Left lung (tissue), 14 donors: ENCODE measurements at places on chromosomes 11 and 22. TPM values are rescaled to one million over a fixed set of nuclear protein-coding genes. Genes with fewer than 3 reads are reported as not detected.

The C11orf87 gene
- total RNA-seq, result not detected

The BAIAP2L2 gene
- 0.34 TPM for total RNA-seq

The RFPL1 gene
- not detected for total RNA-seq

The USP2 gene
- total RNA-seq, result 3.7 TPM

DNA sequence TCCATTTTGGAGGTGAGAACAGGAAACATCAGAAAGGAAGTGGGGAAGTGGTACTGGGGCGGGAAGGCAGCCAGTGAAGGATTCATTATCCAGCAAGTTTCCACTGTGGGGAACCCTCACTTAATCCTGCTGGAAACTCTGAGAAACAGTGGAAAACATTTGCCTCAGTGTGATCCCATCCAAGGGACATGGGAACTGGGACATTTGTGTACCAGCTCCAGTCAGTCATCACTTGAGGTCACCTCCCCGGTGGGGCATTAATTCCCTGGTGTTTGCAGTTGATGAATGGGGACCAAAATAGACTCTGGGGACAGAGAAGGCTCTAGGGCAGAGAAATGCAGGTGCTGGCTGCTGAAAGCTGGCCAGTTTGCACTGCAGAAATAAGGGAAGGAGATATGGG, 599.9 kb downstream of the BUD13 start:
- no peaks in the 10 kb centered on the region for H3K27me3 ChIP-seq
- no peak for DNase-seq
- H3K4me3 ChIP-seq, result no peak overlapping the region
- H3K27ac ChIP-seq, result no peak overlapping the region

DNA sequence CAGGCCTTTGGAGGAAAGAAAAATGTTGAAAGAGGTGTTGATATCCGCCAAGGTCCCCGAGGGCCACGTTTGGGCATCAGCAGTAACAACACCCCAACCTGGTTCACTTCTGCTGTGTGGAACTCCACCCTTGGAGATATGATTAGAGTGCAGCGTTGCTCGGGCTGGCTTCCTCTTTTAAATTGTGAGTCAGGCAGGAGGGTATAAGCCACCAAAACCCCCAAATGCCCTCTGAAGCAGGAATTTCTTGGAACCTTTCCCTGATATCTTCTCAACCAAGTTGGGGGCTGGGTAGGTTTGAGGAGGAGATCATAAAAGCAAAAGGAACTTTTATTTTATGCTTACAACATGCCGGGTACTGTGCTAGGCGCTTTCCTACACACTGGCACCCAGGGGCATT, 6.4 kb upstream of the C11orf96 start:
- H3K4me3 ChIP-seq, result no peak overlapping the region
- H3K27me3 ChIP-seq, result no peaks in the 10 kb centered on the region
- DNase-seq, result no peak
- no peak overlapping the region for H3K27ac ChIP-seq
- no peaks in the 10 kb centered on the region for H3K4me1 ChIP-seq

DNA sequence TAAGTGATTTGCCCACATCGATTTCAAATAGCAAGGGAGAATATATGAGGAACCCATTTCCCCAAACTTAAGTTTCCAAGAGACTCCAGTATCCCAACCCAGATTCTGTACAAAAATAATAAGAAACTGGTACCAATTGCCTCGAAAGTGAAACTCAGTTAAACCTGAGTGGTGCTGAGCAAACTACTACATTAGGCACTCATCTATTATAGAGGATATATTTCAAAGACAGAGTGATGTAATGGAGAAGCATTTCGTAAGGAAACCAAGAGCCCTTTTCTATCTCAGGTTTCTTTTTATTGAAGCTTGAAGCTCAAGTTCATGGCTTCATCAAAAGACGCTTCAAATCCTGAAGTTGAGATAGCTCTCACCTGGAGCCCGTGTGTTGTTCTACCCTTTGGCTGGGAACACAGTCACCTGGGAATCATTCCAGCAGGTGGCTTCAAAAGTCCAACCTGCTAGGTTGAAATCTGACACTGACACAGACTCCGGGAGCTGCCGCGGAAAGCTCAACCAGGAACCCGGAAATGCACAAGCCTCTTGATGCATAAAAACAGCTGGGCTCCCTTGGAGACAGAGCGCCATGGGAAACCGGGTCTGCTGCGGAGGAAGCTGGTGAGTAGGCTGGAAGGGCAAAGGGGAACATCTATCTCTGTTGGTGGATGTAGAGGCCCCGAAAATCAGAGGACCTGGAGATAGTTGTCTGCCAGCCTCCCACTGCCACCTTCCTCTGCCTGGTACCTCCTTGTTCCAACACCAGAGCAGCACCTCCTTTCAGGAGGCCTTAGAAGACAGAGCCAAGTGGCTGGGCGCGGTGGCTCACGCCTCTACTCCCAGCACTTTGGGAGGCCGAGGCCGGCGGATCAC, at the start of gene C11orf52:
Gene C11orf52 (plus strand): TSS at position 524 of the 867 bp plus-strand sequence. CDS start 60 bp downstream, at position 584.
- H3K27me3 ChIP-seq, result no peaks in the 10 kb centered on the region
- DNase-seq, result no peak
- H3K4me1 ChIP-seq, result peaks cover 6% of the 10 kb centered on the region
- H3K27ac ChIP-seq, result peak within 1 kb of the TSS; percentile 83
- peak within 1 kb of the TSS; percentile 11 for H3K4me3 ChIP-seq

DNA sequence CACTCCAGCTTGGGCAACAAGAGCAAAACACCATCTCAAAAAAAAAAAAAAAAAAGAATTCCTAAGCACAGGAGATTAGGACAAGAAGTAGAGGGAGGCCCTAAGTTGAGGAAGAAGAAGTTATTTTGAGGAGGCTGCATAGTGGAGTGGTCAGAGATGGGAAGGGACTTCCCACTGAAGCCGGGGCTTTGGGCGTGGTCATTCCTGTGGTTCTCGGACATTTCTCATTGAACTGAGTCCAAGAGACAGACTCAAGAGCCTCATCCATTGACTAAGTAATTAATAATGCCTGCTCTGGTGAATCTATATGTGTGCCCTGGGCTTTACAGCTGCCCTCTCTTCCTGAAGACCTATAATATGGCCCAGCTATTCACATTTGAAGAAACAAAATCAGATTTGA, 53.2 kb upstream of the FTH1 start:
- H3K27ac ChIP-seq, result peak overlapping the region; percentile 45
- no peak overlapping the region for H3K4me3 ChIP-seq
- DNase-seq, result peak; percentile 68
- H3K36me3 ChIP-seq, result no peaks in the 10 kb centered on the region

- H3K27me3 ChIP-seq, result no peaks in the 10 kb centered on the region
- no peak overlapping the region for H3K27ac ChIP-seq
- no peak for DNase-seq
- H3K36me3 ChIP-seq, result no peaks in the 10 kb centered on the region
Measured at GRCh38 chr11:12273618-12273995, 103.8 kb upstream of the PARVA start.

GRCh38 chr11:57543593-57543992, 6.2 kb downstream of the SMTNL1 start:
- H3K27me3 ChIP-seq, result no peaks in the 10 kb centered on the region
- no peak for DNase-seq
- H3K36me3 ChIP-seq, result no peaks in the 10 kb centered on the region
- H3K4me1 ChIP-seq, result no peaks in the 10 kb centered on the region

DNA sequence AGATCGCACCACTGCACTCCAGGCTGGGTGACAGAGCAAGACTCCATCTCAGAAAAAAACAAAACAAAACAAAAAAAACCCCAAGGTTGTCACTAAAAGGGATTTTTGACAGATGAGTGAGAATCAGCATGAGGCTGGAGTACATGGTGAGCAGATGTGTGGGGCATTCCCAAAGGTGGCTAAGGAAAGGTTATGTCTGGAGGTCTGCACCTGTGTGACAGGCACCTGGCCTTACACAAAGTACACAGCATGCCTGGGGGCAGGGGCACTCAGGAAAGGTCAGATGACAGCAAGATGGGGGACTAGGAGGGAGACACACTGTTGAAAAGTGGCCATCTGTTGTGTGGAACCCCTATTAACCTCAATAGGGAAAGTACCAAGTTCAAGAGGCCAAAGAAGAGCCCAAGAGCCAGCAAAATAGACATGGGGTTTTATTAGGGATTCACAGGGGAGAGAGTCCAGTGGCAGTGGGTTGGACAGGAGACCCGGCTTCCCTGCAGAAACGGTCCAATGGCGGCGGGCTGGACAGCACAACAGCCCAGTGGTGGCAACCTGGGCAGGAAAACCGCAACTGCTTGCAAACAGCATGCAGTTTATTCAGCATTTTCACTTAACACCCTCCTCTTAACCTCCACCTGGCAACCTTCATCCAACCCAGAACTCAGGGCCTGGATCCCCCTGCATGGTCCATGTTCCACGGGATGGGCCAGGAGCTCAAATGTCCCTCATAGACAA, 101.1 kb downstream of the MICAL2 start:
- H3K4me1 ChIP-seq, result peaks cover 8% of the 10 kb centered on the region
- no peaks in the 10 kb centered on the region for H3K27me3 ChIP-seq
- no peak overlapping the region for H3K4me3 ChIP-seq
- H3K27ac ChIP-seq, result no peak overlapping the region
- H3K36me3 ChIP-seq, result peaks cover 80% of the 10 kb centered on the region
- no peak for DNase-seq

- no peak for DNase-seq
- no peak overlapping the region for H3K4me3 ChIP-seq
- H3K4me1 ChIP-seq, result peaks cover 18% of the 10 kb centered on the region
- no peaks in the 10 kb centered on the region for H3K27me3 ChIP-seq
Measured at GRCh38 chr11:86040919-86041850, 27.7 kb downstream of the PICALM start.

DNA sequence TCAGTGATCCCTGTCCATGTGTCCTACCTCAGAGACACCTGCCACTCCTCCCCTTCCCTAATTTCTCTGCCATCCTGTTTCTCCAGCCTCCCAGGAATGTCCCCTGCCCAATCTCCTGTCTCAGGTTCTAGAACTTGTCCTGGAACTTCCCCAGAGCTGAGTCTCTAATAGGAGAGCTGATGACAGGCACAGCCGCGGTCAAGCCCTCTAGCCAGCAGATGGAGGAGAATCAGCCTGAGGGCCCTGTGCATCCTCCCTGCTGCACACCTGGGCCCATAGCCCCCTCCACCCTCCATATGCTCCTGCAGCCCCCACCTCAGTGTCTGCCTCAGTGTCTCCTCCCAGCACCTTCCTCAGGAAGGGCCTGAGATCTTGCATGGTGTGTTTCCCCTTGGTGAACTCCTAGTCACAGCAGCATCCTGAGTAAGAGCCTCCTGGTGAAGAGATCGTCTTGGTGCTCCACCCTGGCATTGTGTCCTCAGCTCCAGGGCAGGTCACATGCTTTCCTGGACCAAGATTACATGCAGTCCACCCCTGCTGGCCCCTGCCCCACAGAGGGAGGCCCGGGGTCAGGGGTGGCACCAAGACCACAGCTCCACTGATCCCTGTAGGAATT, 43.9 kb upstream of the VPREB1 start:
- no peak overlapping the region for H3K4me3 ChIP-seq
- H3K27me3 ChIP-seq, result no peaks in the 10 kb centered on the region
- no peak for DNase-seq
- H3K4me1 ChIP-seq, result no peaks in the 10 kb centered on the region
